AG04449 (cell line): ENCODE measurements at places on chromosomes 12 and 14.

GRCh38 chr14:74302152-74302628, 544 bp downstream of the ABCD4 start:
- DNase-seq: no peak

DNA sequence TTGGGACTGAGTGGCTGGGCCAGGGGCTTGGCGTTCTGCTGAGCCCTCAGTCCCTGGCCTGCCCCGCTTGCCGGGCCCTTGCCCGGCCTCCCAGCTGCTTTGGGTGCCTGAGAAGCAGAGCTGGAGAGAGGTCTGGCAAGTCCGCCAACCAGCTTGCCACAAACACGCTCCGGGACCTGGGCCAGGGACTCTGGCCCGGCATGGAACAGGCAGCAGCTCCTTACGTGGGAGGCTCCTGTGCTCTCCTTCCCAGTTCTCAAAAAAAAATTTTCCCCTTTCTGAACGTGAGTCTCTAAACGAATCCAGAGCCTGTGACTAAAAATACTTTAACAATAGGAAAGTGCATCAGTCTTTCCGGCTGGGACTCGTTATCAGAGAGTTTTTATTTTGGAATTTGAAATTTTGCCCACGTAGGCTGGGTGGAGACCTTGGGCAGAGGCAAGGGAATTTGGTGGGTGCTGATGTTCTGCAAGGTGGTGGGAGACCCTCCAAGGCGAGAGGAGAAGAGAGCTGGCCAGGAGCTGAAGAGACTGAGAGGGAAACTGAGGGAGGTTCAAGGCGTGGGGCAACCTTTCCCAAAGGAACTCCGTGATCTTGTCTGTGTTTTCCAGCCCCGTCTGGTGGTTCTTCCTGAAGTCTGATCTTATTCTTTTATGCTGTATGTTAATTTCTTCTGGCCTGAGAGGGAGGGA, 6.8 kb upstream of the NR4A1 start:
- no peak for DNase-seq

DNA sequence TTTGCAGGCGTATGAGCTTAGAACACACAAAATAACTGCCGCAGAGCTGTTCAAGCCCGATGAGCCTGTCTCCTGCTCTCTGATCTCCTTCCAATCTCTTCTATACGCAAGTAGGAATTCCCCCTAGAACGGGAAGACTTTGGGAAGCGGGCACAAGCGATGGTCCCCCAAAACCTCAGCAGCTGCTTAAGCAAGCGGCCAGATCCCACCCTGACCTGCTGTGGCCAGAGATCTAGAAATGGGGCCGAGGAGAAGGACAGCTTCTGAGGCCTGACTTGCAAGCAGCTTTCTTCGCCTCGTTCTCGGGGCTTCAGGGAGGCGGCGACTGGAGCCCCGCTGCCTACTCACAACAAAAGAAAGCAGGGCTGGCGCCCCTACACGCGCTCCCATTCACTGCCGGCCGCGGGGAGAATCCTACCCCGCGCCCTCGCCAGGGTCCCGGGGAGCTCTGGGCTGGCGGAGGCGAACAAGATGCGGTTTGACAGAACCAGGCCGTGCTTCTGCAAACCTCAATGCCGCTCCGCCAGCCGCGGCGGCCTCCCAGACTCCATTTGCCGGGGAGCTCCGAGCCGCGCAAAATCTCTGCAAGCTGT, 922 bp downstream of the TBX5 start:
- no peak for DNase-seq

DNA sequence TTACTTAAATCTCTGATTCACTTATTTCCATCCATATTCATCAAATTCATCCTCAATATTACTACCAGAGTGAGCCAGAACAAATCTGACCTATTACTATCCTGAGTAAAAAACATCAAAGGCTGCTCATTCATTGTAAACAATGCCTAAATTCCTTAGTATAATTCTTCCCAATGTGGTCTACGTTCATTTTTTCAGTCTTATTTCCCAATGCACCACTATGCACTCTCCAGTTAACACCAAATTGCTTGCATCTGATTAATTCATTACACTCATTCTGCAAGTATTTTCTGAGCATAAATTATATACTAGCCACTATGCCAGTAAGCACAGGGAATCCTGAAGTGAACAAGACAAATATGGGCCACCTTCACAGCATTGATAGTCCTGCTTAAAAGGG, 110.0 kb downstream of the EPS8 start:
- DNase-seq: no peak

DNA sequence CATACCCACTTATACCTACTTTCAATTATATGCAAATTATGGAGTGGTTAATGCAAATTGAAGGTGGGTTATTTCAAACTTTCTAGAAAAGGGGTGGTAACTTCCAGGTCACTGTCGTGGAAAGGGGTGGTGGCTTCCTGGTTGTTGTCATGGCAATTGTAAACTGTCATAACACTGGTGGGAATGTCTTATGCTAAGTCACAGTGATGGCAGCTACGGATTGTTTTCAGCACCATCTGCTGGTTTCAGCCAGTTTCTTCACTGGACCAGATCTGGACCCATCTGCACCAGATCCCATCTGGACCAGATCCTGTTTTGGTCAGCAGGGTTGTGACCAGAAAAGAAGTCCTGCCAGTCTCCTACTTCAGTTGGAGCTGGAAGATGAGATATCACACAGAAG, 1469.3 kb downstream of the AACS start:
- no peak for DNase-seq

- no peak for DNase-seq
Observed at GRCh38 chr12:51388069-51388799, 3.0 kb downstream of the GALNT6 start.

DNA sequence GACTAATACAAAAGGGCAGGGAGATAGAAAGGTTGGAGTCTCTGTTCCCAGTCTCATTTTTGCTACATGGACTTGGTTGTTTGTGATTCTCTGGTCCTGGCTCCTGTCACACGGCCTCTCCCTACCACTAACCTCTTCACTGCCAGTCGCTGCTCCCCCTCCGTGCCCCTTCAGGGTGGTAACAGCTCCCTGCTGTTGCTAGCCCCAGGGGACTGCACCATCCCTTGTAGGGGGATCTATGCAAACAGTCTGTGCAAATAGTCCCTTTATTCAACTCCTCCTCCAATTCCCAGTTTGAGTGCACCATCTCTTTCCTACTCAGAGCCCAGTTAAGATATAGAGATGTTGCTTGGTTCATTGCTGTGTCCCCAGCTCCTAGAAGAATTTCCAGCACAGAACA, 51.1 kb downstream of the CCDC60 start:
- no peak for DNase-seq

DNA sequence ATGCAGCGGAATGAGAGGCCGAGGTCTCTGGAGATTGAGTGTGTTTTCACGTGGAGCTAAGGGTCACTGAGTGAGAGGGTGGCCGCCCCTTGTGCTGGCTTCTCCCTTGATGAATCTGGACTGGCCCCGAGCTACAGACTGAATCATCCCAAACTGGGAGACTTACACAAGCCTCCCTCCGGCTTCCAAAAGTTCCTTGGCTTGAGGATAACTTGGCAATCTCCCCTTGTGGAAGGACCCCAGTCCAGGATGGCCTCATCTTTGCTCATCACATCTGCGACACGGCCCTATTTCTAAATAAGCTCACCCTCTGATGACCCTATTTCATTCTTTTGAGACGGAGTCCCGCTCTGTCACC, 41.5 kb upstream of the FBRSL1 start:
- DNase-seq: no peak

DNA sequence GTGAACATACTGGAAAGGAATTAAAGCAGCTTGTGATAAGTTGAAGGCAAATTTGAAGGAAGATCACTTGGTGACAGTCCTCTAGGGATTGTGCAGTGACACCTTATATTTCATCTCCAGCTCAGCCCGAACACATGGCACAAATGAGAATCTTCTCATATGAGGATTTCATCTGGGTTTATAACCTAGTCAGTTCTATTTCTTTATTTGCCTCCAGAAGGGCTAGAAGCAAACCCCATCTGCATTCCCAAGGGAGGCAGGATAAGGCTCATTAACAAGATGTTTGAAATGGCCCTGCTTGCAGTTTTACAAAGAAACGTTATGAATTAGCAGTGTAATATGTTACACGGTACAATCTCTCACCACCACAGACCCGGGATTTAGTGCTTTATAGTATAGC, 90.7 kb upstream of the KRR1 start:
- DNase-seq: no peak

DNA sequence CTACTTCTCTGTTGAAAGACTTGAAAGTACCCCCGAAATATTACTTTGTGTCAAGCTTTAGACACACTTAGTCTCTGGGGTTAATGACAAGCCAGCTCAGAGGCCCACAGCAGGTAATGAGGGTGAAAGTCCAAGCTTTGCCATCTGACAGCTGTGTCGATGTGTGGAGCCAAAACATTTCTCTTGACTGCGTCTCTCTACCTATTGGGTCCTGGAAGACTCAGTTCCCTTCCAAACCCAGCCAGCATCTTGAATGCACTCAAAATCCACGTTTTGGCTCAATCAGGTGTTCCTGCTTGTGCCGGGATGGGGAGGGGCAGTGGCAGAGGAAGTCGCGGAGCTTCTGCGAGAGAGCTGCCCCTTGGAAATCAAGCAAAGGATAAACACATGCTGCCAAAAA, 3.2 kb downstream of the PLXNC1 start:
- DNase-seq: no peak

GRCh38 chr14:101620031-101620788, 58.9 kb downstream of the DIO3 start:
- DNase-seq: no peak

- peak; percentile 12 for DNase-seq
Observed at GRCh38 chr12:49428793-49429192, 61.5 kb downstream of the SPATS2 start.

DNA sequence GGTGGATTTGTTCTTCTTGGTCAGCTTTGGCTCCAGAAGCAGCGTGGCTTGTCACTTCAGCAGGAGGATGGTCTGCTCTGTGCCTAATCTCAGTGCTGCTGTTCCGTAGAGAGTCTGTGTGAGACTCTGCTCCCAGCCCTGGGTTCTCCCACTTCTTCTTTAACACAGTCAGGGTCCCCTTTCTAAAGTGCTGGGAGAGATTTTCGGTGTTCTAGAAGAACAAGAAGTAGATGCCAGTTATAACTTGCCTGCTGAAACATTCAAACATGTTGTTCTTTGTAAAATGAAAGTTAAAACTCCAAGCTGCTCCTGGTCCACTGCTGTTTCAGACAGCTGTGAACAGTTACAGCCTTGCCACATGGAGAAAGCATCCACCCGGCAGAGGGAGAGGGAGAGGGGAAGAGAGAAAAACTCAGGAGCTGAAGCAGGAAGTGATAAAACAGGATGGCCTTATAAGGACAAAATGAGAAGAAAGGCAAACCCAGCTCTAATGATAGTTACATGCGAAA, 55.2 kb upstream of the CERS5 start:
- no peak for DNase-seq

- DNase-seq: peak; percentile 63
Observed at GRCh38 chr12:109192358-109192757, 76.0 kb downstream of the ACACB start.

DNA sequence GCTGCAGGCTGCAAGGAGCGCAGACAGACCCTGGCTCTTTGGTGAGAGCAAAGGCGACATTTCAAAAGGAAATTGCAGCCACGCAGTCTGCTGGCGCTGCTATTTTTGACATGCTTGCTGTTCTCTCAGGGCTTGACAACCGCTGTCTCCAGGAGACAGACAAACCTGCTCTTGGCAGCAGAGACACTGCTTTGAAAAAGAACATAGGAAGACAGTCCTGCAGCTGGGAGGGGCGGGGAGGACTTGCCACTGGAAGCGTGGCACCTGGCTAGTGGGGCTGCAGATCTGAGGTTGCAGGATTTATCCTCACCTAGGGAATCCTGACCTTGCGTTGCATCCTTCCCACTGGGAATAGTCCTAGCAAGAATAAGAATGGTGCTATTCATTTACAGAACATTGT, 91.8 kb upstream of the KCNA1 start:
- DNase-seq: no peak

- no peak for DNase-seq
Observed at GRCh38 chr12:97075161-97075933, 168.3 kb downstream of the NEDD1 start.

DNA sequence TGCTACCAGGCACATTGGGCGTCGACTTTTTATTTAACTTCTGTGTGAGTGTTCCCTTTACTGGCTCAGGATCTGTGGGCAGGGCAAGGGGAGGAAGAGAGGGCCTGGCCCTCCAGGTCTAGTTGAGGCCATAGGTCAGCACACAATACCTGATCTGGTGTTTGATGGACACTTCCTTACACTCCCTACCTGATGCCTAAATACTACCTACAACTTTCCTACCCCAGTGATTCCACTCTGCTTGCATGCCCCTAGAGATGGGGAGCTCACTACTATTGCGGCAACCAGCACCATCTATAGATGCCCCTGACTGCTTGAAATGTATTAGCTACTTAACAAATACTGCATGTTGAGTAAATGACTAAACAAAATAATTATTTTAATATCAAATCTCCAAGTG, 20.8 kb upstream of the BEGAIN start:
- DNase-seq: no peak

- DNase-seq: no peak
Observed at GRCh38 chr14:77488558-77488957, 10.1 kb downstream of the ISM2 start.

GRCh38 chr12:103401421-103401820, 94.3 kb downstream of the C12orf42 start:
- DNase-seq: no peak

GRCh38 chr14:90412058-90412457, 15.2 kb downstream of the CALM1 start:
- DNase-seq: no peak

GRCh38 chr12:6420364-6420763, 24.4 kb upstream of the CD27 start:
- no peak for DNase-seq

- no peak for DNase-seq
Observed at GRCh38 chr12:124762791-124763593, 100.7 kb downstream of the SCARB1 start.

GRCh38 chr12:6547987-6548386, 7.9 kb downstream of the IFFO1 start:
- DNase-seq: no peak

GRCh38 chr14:80385336-80385735, 174.0 kb upstream of the DIO2 start:
- DNase-seq: no peak

- no peak for DNase-seq
Observed at GRCh38 chr12:112208301-112208910, 83.0 kb downstream of the TRAFD1 start.

- DNase-seq: no peak
Observed at GRCh38 chr12:124639122-124639806, 71.9 kb upstream of the NCOR2 start.

- DNase-seq: no peak
Observed at GRCh38 chr12:24625103-24625502, 323.8 kb downstream of the BCAT1 start.

DNA sequence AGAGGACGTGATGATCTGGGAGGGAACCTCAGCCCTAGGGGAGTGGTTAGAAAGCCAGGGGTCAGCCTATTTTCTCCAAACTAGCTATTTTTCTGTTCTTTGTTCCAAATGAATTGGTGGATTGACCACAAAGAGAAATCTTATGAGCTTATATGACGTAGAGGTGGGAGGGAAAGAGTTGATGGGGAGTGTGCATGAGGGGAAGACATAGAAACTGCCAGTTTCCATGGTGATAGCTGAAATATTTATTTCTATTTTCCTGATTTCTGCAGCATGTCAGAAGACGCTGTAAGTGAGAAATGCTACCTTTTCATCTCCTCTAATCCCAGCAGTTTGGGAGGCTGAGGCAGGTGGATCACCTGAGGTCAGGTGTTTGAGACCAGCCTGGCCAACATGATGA, 51.4 kb upstream of the CISTR start:
- DNase-seq: no peak

- DNase-seq: no peak
Observed at GRCh38 chr12:20520532-20520931, 152.2 kb downstream of the PDE3A start.

GRCh38 chr14:96920023-96920422, 122.8 kb downstream of the VRK1 start:
- no peak for DNase-seq
